ENCODE measurements at places on chromosomes 4 and X.

DNA sequence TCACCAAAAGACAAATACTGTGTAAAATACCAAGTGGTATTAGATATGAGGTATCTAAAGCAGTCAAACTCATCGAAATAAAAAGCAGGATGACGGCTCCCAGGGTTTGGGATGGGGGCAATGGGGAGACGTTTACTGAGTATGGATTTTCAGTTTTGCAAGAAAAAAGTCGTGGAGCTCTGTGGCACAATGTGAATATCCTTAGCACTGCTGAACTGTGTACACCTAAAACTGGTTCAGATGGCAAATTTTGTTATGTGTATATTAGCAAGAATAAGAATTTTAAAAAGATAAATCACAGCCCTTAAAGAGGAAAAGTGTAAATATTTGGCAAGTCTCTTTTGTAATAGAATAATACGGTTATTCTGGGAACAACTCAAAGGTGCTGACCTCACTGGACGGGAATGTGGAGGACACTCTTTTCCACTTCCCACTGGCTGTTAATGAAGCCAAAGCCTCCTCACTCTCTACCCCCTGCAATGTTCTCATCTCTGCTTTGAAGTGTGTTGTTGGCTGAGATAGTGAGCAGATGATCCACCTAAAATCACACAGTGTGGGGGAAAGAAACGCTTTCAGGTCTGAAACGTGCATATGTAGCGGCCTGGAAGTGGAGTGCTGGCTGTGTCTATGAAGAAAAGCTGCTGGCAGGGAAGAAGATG, 49.2 kb downstream of the SEL1L3 start:
- H3K4me3 ChIP-seq: no peak overlapping the region
- DNase-seq: no peak
- H3K4me1 ChIP-seq: no peaks in the 10 kb centered on the region
- H3K27ac ChIP-seq: no peak overlapping the region

GRCh38 chr4:36206012-36206411, 38.3 kb downstream of the ARAP2 start:
- H3K4me3 ChIP-seq: no peak overlapping the region
- H3K27me3 ChIP-seq: no peaks in the 10 kb centered on the region
- H3K4me1 ChIP-seq: no peaks in the 10 kb centered on the region

GRCh38 chr4:8048856-8049676, 109.4 kb upstream of the AFAP1 start:
- H3K36me3 ChIP-seq: no peaks in the 10 kb centered on the region
- no peak overlapping the region for H3K27ac ChIP-seq
- peaks cover 7% of the 10 kb centered on the region for H3K4me1 ChIP-seq
- DNase-seq: no peak
- no peak overlapping the region for H3K4me3 ChIP-seq
- no peaks in the 10 kb centered on the region for H3K27me3 ChIP-seq

DNA sequence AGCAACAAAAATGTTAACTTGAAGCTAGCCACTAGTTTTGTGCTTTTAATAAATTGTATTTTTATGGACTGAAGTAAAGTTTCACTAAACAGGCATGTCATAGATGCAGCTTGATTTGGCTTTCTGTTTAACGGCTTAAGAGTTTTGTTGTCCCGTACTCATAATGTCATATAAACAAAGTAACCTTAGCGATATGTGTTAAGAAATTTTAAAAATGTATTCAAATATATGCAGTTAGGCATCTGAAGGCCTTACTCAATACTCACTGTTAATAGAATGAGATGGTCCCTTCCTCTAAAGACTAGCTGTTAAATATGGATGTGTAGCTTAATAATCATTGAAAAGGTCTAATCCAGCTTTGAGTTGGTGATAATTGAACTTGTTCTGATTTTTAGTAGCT, 1.0 kb upstream of the SCLT1 start:
- DNase-seq: peak; percentile 54
- peaks cover 13% of the 10 kb centered on the region for H3K36me3 ChIP-seq
- peaks cover 52% of the 10 kb centered on the region for H3K4me1 ChIP-seq
- no peaks in the 10 kb centered on the region for H3K27me3 ChIP-seq

GRCh38 chrX:119186763-119187162, 49.3 kb upstream of the PGRMC1 start:
- no peaks in the 10 kb centered on the region for H3K27me3 ChIP-seq
- no peak overlapping the region for H3K27ac ChIP-seq
- no peaks in the 10 kb centered on the region for H3K36me3 ChIP-seq
- no peaks in the 10 kb centered on the region for H3K4me1 ChIP-seq
- DNase-seq: no peak

DNA sequence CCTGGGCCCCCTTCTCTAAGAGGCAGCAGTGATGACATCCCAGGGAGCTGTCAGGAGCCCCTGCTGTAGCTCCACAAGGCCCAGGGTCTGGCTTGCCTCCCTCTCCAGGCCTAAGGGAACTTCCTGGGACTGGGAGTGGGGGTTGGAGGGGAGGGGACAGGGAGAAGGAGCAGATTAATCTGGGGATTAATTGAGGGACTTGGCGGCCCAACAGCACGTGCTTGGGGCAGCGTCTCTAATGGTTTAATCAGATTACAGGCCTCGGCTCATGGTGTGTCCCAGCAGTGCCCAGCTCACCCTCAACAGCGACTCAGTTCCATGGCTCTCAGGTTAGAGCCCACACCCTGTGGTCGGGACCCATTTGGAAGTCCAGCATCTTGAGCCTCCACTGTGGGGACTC, 47.9 kb downstream of the EFNB1 start:
- no peaks in the 10 kb centered on the region for H3K4me1 ChIP-seq
- no peak overlapping the region for H3K27ac ChIP-seq
- no peak overlapping the region for H3K4me3 ChIP-seq
- H3K36me3 ChIP-seq: no peaks in the 10 kb centered on the region
- H3K27me3 ChIP-seq: no peaks in the 10 kb centered on the region

DNA sequence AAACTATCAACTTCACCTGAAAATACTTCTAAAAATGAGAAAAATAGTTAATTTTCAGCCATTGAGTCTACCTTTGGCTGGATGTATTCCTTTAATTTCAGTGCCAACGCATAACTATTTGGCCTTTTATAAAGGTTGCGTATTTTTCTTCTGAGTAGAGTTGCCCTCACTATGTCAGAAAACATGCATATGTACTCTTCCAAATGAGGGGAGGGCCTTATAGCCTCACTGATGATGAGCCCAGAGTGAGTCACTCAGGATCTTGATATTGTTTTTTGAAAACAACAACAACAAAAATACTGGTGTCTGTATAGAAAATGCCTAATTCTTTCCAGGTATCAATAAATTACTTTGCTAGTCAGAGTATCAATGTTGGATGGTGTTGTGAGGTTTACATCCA, 349.3 kb downstream of the FBXO8 start:
- no peaks in the 10 kb centered on the region for H3K27me3 ChIP-seq
- H3K4me3 ChIP-seq: no peak overlapping the region
- no peaks in the 10 kb centered on the region for H3K36me3 ChIP-seq
- DNase-seq: no peak
- no peak overlapping the region for H3K27ac ChIP-seq

DNA sequence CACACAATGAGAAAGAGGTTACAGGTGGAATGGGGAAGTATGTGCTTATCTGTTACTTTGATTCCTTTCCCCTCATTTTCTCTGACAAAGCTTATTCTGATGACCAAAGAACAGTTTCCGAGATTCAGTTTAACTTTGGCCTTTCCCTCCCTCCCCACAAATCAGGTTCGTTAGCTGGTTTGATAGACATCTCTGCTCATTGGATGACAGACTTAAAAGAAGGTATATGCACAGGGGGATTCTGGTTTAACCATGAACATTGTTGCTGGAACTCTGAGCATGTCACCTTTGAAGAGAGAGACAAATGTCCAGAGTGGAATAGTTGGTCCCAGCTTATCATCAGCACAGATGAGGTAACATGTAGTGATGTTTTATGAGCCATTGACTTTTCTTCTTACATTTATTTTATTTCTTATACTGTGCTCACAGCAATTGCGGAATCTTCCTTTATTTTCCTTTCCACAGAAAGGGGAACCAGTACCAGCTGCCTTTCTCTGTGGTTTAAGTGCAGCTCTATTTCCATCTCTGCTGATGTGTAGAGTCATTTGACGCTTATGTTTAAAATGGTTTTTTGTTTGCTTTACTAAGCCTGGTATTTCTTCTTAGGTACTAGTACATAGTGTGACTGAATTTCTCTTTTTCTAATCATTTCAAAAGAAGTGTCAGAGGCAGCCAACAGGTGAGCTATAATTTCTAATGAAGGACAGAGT, 125.0 kb downstream of the AKAP4 start:
- H3K4me3 ChIP-seq: no peak overlapping the region
- no peak for DNase-seq
- no peaks in the 10 kb centered on the region for H3K36me3 ChIP-seq
- no peak overlapping the region for H3K27ac ChIP-seq
- H3K27me3 ChIP-seq: no peaks in the 10 kb centered on the region
- no peaks in the 10 kb centered on the region for H3K4me1 ChIP-seq

Data from Karpas-422 (cell line).